ENCODE measurements at places on chromosomes 16 and 17. TPM values are rescaled to one million over a fixed set of nuclear protein-coding genes. Genes with fewer than 3 reads are reported as not detected.
A peak's percentile ranks its signal among the peaks of the same experiment; 100 is the strongest.

GRCh38 chr16:27110524-27110896 is 43.8 kb downstream of the C16orf82 start:
- peaks cover 5% of the 10 kb centered on the region for H3K27me3 ChIP-seq
- no peak overlapping the region for H3K4me3 ChIP-seq
- DNase-seq, result no peak

- no peaks in the 10 kb centered on the region for H3K27me3 ChIP-seq
- no peak overlapping the region for H3K27ac ChIP-seq
- no peak for DNase-seq
- no peaks in the 10 kb centered on the region for H3K36me3 ChIP-seq
- peak overlapping the region; percentile 83 for H3K4me3 ChIP-seq
Measured at GRCh38 chr16:427250-427649, 1.8 kb downstream of the RAB11FIP3 start.

DNA sequence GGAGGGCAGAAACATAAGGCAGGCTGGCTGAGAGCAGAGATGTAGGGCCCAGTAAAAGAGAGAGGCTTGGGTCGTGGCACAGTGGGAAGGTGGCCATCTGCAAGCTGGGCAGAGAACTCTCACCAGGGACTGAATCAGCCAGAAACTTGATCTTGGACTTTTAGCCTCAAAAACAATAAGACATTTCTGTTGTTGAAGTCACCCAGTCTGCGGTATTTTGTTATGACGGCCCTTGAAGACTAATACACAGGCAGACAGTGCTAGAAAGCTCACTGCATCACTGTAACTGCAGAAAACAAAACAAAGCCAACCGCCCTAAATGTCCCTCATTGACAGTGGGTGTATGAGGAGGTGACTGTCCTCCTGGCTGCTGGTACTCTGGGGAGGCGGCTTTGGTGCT is 3.9 kb upstream of the JPH3 start:
- H3K27me3 ChIP-seq, result peaks cover 34% of the 10 kb centered on the region
- no peak overlapping the region for H3K27ac ChIP-seq

DNA sequence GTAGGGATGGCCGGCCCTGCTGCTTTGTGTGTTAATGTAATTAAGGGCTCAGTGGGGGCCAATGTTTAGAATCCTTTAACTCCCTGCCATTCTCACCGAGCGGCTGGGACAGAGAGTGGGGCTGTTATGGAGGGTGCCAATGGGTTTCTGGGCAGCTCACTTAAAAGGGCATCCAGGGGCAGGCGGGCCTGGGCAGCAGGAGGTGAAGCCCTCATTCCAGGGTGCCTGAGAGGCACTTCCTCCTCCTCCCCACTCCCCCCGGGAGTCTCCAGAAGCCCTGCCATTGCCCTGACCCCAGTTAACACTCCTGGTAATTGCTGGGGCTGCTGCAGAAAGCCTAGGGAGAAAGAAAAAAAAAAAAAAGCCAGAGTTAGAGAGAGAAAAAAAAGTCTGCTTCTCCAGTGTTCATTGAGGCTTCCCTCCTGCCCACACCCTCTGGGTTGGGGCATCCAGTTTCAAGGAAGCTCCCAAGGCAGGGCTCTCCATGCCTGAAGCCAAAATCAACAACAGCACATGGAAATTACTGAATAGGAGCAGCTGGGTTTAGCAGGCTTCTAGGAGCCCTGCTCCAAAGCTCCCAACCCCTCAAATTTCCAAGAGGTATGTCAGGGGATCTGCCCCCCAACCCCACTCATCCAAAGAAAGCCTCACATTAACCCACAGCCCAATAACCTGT is 28.0 kb downstream of the CUEDC1 start:
- no peaks in the 10 kb centered on the region for H3K36me3 ChIP-seq
- peak overlapping the region; percentile 99 for H3K27ac ChIP-seq

Gene TP53TG3F
- not detected for total RNA-seq

GRCh38 chr17:64406321-64407200 is 15.9 kb upstream of the PECAM1 start:
- H3K4me3 ChIP-seq, result no peak overlapping the region
- DNase-seq, result peak; percentile 35
- no peaks in the 10 kb centered on the region for H3K4me1 ChIP-seq

DNA sequence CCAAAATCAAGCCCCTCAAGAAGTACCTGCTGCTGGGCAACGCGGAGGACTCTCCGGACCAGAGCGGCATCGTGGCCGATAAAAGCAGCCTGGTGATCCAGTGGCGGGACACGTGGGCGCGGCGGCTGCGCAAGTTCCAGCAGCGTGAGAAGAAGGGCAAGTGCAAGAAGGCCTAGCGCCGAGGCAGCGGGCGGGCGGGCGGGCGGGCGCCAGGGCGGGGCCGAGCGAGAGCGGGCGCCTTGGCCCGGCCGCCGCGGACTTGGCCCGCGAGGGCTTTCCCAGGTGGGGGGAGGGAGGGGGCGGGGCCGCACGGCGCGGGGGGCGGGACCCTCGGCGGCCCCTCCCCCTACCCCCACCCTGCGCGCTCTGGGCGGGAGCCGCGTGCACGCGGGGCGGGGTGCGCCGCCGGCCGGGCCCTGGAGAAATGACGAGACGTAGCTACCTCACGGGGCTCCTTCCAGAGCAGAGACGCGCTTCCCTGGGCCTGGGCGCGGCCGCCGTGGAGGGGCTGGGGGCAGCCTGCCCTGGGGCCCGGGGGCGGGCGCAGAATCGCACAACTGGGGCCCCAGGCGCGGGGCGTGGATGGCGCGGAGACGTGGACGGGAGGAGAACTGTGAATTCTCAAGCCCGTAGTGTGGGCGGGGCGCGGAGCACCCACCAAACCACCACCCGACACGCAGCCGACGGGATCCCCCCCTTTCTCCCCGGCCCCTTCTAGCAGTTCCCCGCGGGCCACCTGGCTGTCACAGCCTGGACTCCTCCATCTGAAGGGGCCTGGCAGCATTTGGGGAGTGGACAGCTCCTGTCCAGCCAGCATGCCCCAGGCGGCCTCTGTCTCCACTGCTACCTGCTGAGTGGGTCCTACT is 218.7 kb downstream of the NTN1 start:
- peak overlapping the region; percentile 54 for H3K4me3 ChIP-seq
- H3K4me1 ChIP-seq, result peaks cover 31% of the 10 kb centered on the region
- H3K27me3 ChIP-seq, result no peaks in the 10 kb centered on the region
- no peaks in the 10 kb centered on the region for H3K36me3 ChIP-seq

DNA sequence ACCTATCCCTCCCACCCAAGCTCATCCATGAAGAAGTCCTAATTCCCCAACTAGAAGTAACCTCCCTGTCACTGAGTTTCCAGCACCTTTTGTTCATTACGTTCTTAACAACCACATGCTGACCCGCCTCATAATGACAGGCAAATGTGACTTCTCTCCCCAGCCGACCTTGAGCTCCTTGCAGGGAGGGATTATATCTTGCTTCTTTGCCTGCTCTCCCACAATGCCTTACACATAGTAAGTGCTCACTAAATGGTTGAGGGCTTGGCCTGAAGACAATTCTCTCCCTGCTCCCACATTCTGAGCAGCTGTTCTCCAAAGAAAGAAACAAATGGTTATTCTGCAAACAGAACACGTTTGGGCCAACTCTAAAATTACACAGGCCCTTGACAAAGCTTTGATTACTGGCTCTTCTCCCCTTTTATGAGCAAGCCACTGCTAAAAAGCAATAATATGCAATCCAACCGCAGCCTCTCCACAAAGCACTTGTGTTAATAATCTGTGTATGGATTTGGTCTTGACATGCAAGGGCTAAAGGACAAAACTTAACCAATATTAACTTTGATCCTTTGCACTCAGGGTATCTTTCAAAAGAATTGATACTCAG is 23.2 kb downstream of the SLC39A11 start:
- DNase-seq, result no peak
- H3K4me1 ChIP-seq, result peaks cover 20% of the 10 kb centered on the region
- H3K36me3 ChIP-seq, result peaks cover 12% of the 10 kb centered on the region
- no peaks in the 10 kb centered on the region for H3K27me3 ChIP-seq

DNA sequence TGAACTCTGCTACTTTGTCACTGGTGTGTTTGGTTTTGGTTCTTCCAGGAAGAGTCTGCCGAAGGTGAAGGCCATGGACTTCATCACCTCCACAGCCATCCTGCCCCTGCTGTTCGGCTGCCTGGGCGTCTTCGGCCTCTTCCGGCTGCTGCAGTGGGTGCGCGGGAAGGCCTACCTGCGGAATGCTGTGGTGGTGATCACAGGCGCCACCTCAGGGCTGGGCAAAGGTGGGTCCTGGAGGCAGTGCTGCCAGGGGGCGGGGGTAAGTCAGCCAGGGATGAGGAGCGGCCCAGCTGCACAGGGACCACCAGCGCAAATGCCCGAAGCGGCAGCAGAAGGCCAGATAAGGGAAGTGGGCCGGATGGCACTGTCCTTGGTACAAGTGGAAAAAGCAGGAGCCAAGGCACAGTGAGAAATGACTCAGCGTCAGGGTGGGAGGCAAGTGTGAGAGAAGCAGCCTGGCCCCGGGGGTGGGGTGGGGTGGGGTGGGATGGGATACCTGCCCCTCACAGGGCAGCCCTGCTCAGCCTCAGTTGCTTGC is 41.9 kb downstream of the TMEM11 start:
- no peak overlapping the region for H3K4me3 ChIP-seq
- H3K36me3 ChIP-seq, result peaks cover 41% of the 10 kb centered on the region
- peaks cover 7% of the 10 kb centered on the region for H3K4me1 ChIP-seq

Gene CCNF
- 5.2 TPM for total RNA-seq

DNA sequence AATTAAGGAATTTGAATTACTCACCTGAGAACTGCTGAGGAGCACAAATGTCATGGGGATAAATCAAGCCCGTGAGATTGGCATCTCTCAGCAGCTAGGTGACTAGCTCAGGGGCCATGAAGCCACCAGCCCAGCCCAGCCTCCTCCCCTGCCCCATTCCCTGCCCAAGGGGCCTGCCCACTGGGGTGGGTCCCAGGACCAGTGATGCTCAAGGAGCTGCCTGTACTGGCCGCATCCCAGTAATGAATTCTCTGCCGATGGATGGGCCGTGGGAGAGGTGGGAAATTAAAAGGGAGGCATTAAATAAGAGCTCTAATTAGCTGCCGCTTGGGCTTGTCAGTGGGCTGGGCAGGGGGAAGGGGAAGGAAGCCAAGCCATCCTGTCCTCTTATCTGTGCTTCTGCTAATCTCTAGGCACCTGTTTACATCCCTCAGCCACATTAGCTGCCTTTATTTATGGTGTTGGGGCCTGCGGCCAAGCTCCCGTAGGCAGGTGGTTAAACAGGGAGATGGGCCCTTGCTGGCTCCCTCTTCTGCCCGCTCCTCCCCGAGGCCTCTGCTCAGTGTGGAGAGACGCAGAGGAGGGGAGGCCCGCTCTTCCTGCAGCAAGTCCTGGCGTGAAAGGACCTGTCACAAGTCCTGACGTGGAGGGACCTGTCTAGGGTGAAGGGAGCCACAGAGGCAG is 48.8 kb downstream of the PIPOX start:
- no peaks in the 10 kb centered on the region for H3K27me3 ChIP-seq
- peaks cover 100% of the 10 kb centered on the region for H3K36me3 ChIP-seq
- no peak overlapping the region for H3K4me3 ChIP-seq
- H3K27ac ChIP-seq, result no peak overlapping the region
- DNase-seq, result no peak
